ENCODE measurements at places on chromosomes 5 and 9.

- peak; percentile 45 for DNase-seq
These were observed 657 bp downstream of the MTRR start for GRCh38 chr5:7869474-7870136.

DNA sequence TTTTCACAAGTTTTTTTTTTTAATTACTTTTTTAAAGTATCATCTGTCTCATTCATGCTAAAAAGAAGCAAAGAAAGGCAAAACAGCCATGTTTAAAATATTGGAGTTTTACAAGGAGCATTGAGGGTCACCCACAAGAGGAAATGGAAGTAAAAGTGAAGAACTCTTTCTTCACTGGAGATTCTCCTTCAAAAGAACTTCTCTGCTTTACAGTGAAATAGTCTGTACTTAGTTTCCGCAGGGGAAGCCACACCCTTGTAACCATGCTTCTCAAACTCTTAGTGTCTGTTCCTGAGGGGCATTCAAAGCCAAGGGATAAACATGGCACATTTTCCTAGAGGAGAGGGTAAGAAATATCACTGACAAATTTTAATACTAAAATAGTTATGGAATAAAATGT lies 8.6 kb downstream of the C9orf72 start:
- no peak for DNase-seq

DNA sequence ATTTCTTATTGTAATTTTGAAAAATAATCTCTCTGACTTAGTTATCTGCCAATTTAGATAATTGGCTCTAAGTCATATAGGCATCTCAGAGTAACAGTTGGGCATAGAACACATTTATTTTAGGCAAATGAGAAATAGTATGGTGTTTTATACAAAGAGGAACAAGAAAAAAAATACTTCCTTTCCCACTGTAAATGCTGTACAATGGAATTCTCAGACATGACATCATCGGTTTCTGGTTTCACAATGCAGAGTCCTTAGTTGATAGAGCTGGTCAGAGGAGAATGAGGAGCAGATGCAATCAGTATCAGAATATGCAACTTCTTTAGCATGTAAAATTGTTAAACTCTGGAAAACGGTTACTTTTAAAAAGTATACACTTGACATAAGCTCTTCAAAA lies 49.4 kb downstream of the PLK2 start:
- DNase-seq: no peak

GRCh38 chr9:91119679-91120078 lies 242.0 kb downstream of the AUH start:
- no peak for DNase-seq

DNA sequence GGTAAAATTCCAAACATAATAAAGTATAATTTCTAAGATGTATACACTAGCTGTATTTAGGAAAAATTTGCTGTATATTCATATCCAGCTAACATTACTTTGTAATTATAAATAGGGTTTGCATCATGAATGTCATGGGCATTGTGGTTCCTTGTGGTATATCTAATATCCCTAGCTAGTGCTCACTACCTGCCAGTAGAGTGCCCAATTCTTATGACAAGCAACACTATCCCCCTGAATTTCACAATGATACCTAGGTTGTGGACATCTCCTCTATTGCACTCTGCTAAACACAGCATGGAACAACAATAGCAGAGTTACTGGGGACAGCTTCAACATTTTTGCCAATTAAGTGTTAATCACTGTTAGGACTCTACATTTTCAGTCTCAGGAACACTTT lies 1656.5 kb downstream of the EFNA5 start:
- no peak for DNase-seq

- no peak for DNase-seq
These were observed 98.1 kb downstream of the PAX5 start for GRCh38 chr9:36935768-36936497.

- DNase-seq: peak; percentile 80
These were observed 40.8 kb downstream of the NAIF1 start for GRCh38 chr9:128026255-128026772.

DNA sequence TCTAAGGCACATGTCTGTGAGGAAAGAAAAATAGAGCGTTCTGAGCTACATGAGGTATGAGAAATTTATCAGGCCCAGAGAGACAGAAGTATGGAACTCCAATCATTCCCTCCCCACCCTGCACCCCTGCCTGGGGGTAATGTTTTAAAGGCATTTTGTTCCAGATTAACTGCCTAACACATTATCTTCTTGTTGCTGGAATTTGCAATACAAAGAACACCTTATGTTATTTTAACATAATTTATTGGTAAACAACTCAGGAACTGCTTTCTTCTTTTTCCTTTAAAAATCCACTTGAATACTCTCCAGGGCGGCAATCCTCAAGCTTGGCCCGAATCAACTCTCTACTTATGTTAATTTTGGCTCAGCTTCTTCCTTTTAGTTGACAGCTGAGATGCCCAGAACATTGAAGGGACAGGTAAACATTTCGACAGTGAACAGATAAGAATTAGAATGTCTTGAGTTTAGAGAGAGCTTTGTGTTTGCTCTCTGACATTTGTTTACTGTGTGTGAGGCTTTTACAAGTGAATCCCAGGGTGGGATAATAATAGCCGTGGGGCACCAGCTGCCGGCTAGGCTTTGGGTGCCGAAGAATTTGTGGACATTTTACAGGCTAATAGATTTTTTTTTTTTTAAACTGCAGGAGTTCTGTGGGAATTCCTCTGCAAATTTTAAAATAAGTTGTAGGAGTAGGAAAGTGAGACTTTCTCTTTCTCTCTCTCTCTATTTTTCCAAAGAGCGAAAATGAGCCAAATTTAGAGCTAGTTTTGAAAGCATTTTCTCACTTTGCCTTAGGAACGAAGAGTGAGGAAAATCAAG lies 96.4 kb upstream of the TAF11L2 start:
- no peak for DNase-seq

DNA sequence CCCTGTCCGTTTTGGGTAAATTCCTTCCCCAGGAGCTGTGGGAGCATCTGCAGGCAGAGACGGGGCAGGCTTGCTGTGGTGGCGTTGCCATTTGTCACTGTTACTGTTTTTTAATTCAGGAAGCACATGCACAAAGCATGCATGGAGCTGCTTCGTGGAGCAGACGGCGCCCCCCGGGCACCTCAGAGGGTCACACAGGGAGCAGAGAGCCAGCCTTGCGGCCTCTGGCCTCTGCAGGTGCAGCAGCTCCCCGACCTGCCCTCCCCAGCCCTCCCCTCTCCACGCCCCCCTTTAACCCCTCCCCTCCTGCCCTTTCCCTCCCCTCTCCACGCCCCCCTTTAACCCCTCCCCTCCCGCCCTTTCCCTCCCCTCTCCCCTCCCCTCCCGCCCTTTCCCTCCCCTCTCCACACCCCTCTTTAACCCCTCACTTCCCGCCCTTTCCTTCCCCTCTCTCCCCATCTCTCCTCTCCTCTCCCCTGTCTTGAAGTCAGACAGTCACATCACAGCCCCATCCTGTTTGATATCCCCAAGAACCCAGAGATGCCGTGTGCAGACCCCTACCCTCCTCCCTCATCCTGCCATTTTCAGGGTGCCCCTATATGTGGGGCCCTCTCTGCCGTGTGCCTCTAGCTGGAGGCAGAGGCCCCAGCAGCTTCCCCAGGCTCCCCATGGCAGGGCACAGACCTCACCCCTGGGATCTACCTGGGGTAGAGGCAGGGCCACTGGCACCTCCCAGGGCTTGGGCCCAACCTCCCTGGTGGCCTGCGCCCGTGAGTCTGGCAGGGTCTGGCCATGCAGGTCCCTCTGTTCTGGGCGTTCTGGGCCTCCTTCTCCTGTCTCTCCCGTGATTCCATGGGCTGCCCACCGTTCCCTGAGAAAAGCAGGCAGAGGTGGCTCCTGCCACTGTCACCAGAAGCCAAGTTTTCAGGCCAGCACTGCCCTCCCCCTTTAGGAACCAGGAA lies 29.6 kb upstream of the UBAC1 start:
- peak; percentile 50 for DNase-seq

- no peak for DNase-seq
These were observed 247.0 kb downstream of the CDH9 start for GRCh38 chr5:26791433-26791832.

- no peak for DNase-seq
These were observed 354.8 kb downstream of the NTRK2 start for GRCh38 chr9:85024374-85024773.

DNA sequence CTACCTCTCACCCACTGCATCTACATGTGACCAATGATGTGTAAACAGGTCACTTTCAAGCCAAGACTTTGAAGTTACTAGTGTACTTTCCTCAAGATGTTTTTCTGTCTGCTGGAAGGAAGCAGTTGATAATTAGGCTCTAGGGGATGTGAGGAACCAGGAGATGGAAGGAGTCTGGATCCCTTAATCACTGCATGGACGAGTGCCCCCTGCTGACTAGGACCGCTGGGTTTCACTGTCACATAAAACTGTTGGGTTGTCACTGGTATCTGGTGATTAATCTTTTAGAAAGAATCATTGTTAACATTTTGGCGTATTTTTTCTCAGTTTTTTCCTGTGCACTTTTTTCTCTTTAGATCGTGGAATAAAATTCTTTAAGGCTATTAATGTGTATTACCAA lies 79.5 kb downstream of the SREK1 start:
- DNase-seq: no peak

- DNase-seq: no peak
These were observed 18.1 kb upstream of the CCDC125 start for GRCh38 chr5:69350664-69351063.

DNA sequence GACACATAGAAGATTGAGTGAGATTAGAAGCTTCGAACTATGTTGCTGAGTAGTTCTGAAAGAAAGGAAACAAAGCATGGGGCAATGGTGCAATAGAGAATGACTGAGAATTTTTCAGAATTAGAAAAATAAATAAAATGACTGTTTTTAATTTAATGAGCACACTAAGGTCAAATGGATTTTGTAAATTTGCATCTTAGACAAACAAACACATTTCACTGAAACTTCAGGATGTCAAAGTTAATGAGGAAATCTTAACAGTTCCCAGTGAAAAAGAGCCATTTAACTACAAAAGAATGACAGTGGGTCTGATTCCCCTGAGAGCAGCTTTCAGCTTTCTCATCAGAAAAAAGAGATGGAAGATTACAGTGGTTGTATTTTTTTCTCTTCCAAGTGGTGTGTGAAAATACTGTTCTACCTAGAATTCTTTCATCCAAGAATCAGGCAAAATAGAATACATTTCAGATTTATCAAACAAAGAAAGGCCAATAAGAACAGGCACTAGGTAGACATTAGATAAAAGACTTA lies 591.9 kb downstream of the SEMA5A start:
- DNase-seq: no peak

DNA sequence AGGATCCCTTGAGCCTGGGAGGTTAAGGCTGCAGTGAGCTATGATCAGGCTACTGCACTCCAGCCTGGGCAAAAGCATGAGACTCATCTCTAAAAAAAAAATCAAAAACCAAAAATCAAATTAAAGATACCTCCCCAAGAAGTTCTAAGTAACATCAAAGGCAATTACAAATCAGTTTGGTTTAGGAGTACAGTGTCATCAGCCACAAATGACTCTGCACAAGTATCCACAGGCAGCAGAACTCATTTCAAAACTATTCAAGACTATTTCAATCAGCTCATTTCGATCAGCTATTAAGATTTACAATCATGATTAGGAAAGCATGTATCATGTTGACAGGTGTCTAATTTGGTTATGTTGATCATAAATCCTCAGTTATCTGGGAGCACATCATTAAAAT lies 19.1 kb downstream of the TRMO start:
- no peak for DNase-seq

DNA sequence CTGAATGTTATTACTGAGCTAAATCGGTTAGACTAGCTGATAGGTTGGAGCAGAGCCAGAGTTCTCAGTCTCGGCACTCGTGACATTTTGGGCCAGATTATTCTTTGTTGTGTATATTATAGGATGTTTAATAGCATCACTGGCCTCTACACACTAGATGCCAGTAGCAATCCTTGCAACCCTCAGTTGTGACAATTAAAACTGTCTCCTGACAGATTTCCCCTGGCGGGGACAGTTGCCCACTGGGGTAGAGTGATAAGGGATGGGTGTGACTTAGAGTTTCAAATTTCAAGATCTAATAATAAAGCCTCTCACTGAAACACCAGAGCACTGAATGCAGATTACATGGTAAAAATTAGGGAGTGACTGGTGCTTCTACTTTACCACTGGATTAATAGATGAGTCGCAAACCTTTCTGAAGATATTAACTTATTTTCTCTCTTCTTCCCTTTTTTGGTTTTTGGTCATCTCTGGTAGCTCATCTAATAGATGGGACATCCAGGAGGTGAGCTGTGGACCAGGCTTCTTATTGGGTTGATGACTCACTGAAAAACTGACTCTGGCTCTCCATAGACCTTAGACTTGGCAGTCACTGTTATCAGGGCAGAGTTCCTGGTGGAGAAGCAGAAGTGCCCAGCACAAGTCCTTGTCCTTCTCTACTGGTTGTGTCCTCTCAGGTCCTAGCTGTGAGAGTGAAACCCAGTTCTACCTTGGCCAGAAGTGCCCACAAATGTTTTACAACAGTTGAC lies 150.3 kb downstream of the UNC13B start:
- no peak for DNase-seq

- DNase-seq: peak; percentile 42
These were observed 1.9 kb upstream of the IL13 start for GRCh38 chr5:132655821-132656773.

GRCh38 chr5:129664336-129664937 lies 83.5 kb upstream of the MINAR2 start:
- peak; percentile 22 for DNase-seq

- DNase-seq: no peak
These were observed 10.9 kb upstream of the SLC31A2 start for GRCh38 chr9:113139953-113140352.

Data from stimulated activated CD4-positive, alpha-beta T cell treated with anti-CD3 and anti-CD28 coated beads, Interleukin-1b, Interleukin-23, amount 100 ng/mL, for 48 hours (primary cell).